ENCODE measurements at places on chromosomes 7 and 10.

DNA sequence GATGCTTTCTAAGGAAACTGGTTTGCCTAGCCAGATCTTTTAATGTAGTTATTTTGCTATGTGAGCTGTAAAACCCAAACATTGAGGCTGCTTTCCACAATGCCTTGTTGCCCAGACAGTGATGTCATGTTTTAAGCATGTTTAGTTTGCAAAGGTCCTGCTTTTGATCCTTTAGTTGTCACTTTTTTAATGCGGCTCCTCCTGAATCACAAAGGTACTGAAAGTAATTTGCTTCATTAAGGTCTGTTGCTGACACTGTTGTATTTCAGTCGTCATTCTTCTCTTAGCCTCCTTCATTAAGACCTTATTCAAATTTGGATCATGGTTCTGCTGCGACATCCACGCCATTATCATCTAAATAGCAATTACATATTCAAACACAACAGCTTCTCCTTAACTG, 10.6 kb downstream of the RPA3 start:
- no peak for DNase-seq

DNA sequence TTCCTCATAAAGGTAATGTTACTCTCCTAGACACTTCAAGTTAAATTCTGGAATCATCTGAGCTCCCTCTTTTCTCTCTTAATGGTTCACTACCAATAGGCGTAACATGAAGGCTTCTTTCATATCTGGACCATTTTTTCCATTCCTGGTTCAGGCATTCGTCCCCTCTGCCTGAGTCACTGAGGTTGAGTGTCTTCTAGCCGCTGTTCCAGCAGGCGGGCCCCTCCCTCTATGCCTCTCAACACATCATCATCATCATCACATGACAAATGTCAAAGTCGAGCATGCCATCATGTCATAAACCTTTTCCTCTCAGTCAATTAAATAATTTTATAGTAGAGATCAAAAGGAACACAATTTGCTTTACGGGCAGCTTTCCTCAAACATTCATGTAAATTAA, 168.9 kb upstream of the ASAH2 start:
- no peak for DNase-seq

- no peak for DNase-seq
These were observed 527.3 kb upstream of the SEMA3D start for GRCh38 chr7:85714043-85714578.

DNA sequence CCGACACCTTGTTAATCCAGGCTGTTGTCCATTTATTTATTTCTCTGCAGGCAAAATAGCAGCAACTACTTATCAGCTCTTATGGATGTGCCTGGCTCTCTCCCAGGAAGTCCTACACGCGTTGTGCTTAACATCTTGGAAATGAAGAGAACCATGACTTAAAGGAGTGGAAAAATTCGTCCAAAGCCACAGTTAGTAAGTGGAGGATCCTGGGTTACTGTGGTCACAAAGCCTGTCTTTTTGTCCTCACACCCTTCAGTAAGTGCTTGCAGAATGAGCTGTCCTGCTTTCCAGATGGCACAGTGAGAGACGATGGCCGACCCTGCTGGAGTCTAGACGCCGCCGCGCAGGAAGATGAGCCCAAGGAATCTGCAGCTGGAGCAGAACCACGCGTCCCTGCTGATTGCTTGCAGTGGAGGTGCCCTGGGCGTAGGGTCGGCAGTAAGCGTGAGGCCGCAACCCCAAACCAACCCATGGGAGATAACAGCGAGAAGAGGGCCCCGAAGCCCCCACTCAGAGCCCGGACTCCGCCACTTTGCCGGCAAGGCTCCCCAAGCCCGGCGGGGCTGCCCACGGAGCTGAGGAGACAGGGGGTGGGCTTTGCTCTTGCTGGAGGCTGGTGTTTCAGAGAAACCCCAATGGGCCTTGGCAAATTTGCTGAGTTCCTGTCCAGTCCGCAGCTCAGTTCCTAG, 178.6 kb downstream of the CXCL12 start:
- no peak for DNase-seq

- DNase-seq, result no peak
These were observed 37.2 kb downstream of the PLEKHS1 start for GRCh38 chr10:113788604-113789083.

- no peak for DNase-seq
These were observed 76.0 kb upstream of the GRB10 start for GRCh38 chr7:50858528-50859245.

- no peak for DNase-seq
These were observed 28.6 kb downstream of the RTKN2 start for GRCh38 chr10:62239994-62240393.
